ENCODE measurements at places on chromosomes 3 and 15.

- DNase-seq, result no peak
These were observed 206.8 kb upstream of the IL12A start for GRCh38 chr3:159781867-159782266.

GRCh38 chr3:61733000-61733399 is 171.6 kb downstream of the PTPRG start:
- DNase-seq, result no peak

DNA sequence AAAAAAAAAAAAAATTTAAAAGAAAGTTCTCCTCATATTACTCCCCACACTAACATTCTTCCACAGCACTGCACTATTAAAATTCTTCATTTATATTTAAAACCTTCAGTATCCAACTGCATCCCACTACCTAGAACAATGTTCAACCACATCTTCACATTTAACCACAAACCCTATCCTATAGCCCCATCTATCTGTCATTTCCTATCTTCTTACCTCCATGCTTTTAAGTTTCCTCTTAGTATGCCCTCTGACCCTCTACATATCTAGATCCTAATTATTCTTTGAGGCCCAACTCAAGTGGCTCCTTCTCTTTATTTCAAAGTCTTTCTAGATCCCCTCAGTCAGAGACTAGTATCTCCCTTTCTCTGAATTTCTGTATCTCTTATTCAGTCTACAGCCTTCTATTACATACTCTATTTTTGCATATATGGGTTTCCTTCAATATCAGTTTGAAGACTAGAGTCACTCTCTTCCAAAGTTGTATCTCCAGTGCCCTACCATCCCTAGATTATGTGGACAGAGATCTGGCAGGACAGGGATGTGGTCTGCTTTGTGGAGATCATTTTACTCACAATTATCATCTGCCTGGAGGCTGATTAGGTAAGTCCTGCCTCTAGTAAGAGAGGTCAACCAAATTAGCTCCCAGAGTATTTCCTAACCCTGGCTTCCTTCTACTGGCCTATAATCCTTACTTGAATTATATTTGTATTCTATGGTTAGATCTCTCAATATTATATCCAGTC is 1.4 kb downstream of the CIAO2A start:
- DNase-seq, result no peak

DNA sequence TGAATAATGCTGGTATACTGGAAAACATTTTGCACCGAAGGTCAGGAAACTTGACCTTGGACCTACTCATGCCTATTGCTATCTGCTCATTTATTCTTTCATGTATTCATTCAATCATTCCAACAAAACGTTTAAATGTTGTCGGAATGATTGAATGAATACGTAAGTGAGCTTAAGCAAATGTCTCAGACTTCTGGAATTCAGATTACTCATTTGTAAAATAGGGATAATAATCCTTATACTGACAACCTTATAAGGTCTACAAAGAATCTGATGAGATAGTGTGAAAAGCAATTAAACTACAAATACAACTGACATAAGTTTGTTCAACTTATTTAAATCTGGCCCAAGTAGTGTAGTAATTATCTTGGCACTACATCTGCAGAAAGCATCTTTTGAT is 288.7 kb downstream of the WDR72 start:
- DNase-seq, result no peak

DNA sequence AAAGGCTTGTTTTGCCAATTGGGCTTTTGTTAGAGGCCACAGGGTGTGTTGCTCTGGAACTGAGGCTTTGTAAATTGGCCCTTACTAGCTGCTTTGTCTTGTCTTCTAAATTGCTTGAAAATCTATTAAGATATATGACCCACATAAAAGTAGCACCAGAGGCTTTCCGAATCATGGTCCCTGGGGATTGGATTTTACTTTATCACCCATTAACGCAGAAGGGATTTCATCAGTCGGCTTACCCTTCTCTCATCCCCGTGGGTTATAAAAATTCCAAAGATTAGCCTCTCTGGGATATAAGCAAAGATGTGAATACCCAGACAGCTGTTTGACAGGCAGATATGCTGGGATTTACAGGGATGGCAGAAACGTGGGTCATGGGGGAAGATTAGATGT is 98.3 kb upstream of the CHL1 start:
- no peak for DNase-seq

DNA sequence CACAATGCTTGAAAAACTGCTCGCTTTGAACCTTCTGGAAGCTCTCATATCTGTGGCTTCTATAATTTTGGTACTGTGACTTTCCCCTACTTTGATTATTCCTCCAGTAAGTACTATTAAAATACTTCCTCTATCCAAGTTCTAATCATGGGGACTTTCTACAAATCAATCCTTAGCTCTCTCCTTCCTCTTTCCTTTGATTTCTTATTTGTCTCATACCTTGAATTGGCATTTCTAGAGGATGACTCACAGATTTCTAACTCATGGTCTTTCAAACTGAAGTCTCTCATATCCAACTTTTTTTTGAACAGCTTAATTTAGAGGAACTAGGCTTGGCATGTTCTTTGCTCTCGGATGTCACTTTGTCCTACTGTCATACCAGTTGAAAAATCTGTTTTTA is 241.8 kb downstream of the TBC1D5 start:
- DNase-seq, result no peak

DNA sequence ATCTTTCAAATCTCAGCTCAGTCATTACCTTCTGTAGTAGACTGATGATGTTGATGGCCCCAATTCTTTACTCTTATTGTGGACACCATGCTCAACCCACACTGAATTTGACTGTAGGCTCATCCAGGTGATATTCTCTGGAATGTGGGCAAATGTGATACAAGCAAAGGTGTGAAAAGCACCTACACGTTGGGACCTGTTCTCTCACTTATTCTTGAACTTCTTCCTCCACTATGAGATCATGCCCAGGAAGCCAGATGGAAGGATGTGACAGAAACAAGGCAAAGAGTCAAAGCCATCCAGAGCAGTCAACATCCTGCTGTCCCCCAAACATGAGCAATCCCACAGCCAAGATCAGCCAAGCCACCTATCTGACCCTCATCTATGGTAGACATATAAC is 471.2 kb upstream of the UBE2E2 start:
- no peak for DNase-seq
